ENCODE measurements at places on chromosomes 11 and 22.
A peak's percentile ranks its signal among the peaks of the same experiment; 100 is the strongest.

GRCh38 chr11:110991661-110992355, 253.7 kb upstream of the POU2AF2 start:
- DNase-seq: no peak

- DNase-seq: peak; percentile 29
These were observed 189.3 kb upstream of the MTMR2 start for GRCh38 chr11:96113193-96113681.

DNA sequence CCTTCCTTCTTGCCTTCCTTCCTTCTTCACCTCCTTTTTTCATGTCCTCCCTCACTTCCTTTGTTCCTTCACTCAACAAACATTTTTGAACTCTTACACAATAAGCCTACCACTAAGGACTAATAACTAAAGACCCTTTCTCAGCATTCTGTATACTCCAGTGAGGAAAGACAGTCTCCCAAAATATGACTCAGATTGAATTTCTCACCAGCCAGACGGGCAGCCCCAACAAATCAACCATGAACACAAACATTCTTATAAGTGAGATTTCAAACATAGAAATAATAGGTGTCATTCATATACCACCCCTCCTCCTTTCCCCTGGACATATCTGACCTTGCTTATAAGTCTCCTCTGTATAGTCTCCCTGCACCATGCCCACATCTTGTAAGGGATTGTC, 1079.7 kb downstream of the OPCML start:
- no peak for DNase-seq

- no peak for DNase-seq
These were observed 653 bp downstream of the GRK3 start for GRCh38 chr22:25564979-25565677.

GRCh38 chr11:15947681-15948648, 408.4 kb downstream of the SOX6 start:
- no peak for DNase-seq

DNA sequence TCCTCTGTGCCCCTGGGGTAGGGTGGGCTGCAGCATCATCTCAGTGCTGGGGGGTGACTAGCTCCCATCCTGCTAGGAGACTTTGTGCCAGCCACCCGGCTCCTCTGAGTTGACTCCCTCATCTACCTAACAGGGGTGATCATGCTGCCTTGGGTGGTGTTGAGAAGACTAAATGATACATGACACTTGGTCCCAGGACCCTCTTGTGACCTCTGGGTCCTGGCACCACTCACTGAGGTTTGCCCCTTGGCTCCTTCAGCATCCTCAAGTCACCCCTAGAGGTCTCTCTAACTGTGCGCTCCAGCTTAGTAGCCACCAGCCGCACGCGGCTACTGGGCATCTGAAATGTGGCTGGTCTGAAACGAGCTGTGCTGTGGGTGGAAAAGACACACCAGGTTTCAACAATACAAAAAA, 72.1 kb downstream of the LRRC32 start:
- no peak for DNase-seq

DNA sequence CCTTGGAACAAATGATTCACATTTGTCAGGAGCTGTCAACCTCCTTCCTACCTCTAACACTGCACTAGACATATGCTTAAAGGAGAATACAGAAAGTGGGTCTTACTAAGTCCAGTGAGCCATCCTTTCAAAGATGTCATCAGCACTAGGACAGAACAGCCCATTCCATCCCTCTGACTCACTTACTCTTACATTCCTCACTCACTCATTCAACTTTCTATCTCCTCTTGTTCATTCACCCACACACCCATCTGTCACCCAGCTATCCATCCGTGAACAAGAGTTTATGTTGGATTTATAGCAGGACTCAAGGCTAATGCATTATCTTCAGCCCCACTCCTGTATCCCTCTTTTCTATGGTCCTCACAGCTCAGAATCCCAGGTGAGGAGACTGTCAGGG, 9.1 kb downstream of the INSC start:
- no peak for DNase-seq

DNA sequence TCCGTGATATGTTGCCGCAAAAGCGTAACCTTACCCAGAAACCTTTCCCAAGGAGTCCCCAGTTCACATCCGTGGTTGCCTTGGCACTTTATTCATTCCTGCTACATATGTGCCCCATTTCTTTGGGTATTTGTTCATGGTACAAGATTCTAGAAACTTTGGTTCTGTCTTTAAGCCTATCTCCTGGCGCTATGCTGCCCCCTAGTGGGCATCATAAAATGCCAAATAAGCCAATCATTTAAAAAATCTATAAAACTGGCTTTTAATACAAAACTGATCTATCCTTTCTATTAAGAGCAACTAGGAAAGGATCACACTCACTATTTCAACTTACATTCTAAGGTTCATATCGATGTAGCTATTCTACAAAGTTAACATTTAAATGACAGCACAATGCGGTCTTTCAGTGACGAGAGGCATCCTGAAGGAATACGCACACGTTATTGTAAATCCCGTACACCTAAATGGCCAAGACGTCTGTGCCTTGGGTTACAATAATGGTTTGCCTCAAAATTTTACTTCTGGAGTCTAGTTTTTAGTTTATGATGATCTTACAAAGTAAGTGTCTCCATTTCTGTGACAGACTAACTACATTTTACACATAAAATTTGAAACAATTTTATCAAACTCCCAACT, 16.2 kb downstream of the PIWIL3 start:
- peak; percentile 23 for DNase-seq

- no peak for DNase-seq
These were observed 34.5 kb upstream of the ETS1 start for GRCh38 chr11:128621601-128622501.

DNA sequence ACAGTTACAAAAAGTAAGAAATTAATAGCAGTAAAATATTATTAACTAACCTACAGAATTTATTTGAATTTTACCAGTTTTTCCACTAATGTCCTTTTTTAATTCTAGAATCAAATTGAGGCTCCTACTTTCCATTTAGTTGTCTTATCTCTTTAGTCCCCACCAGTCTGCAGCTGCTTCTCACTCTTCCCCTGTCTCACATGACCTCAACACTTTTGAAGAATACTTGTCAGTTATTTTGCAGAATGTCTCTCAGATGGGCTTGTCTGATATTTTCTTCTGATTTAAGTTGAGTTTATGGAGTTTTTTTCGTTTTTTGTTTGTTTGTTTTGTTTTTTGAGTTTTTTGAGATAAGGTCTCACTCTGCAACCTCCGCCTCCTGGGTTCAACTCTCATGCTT, 74.3 kb upstream of the ADORA2A start:
- DNase-seq: no peak

DNA sequence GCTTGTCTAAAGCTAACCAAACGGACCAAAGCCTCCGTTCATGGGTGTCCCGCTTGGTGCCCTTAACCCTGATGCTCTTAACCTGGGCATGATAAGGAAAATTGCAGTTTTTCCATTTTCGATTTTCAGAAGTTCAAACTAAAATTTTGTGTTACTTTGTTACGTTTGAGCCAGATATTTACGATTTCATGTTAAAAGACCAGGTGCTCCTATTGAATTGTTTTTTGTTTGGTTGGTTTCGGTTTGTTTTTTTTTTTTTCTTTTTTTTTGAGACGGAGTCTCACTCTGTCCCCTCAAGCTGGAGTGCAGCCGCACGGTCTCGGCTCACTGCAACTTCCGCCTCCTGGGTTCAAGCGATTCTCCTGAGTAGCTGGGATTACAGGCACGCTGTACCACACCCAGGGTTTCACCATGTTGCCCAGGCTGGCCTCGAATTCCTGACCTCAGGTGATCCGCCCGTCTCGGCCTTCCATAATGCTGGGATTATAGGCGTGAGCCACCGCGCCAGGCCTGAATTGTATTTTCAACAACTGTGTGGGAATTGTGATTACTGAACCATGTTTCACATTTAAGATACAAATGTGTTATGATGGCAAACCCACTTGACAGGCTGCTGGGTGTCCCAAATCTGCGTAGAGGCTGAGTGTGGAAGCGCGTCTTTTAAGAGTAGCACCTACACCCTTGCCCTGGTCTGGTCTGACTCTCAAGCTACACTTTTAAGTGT, 864 bp upstream of the USP28 start:
- no peak for DNase-seq

GRCh38 chr11:69915501-69916250, 96.5 kb upstream of the FGF3 start:
- peak; percentile 16 for DNase-seq

- no peak for DNase-seq
These were observed 82.9 kb upstream of the PPARA start for GRCh38 chr22:46067159-46068111.

DNA sequence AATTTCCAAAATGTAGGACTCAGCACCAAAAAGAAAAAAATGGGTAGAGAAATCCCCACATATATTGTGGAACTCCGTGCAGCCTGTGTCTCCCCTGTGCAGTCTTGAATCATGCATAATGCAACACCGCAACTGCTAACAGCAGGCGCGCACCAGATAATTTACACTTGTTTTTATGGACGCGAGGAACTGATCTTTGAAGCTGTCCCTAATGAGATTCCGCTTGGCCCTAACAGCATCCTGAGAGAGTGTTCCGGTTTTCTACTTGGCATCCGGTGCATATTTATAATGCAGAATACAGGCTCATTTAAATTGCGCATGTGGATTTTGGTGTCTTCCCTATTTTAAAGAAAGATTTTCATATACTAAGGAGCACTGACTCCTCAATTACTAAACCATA, 21.1 kb downstream of the MPPED2 start:
- no peak for DNase-seq

GRCh38 chr22:24541681-24542515, 13.0 kb downstream of the GUCD1 start:
- DNase-seq: no peak

GRCh38 chr22:25007444-25008106, 55.1 kb downstream of the KIAA1671 start:
- no peak for DNase-seq

- DNase-seq: no peak
These were observed 704.1 kb downstream of the LUZP2 start for GRCh38 chr11:25200925-25201324.

GRCh38 chr22:45199723-45200122, 36.0 kb downstream of the NUP50 start:
- DNase-seq: no peak

DNA sequence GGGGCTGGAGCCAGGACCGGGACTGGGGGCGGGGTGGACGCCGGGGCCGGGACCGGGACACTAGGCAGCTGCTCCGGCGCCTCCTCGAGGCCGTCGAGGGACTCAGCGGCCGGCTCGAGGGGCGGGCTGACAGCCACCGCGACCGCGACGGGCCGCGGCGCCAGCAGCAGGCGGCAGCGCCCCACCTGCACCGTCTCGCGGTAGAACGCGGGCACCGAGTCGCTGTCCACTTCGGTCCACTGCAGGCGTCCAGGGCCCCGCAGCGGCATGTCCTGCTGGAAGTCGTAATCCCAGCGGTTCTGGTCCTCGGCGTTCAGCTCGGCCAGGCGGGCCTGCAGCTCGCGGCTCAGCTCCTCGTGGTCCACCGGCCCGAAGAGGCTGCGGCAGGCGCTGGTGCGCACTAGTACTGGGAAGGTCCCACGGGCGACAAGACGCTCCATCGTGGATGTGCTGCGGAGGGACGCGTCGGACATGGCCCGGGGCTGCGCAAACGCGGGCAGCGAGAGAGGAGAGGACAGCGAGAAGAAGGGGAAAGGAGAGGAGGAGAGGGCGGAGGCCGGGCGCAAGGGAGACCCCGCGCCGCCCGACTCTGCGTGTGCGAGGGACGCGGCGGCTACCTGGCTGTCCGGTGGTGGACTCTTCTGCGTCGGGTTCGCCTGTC, 428 bp downstream of the CDKN1C start:
- DNase-seq: peak; percentile 65

GRCh38 chr11:119797736-119798135, 68.7 kb upstream of the NECTIN1 start:
- DNase-seq: no peak

GRCh38 chr11:15840966-15841365, 515.4 kb downstream of the SOX6 start:
- no peak for DNase-seq

Data from putamen (tissue), 1 donor.